ENCODE measurements at places on chromosomes 6 and 20. TPM values are rescaled to one million over a fixed set of nuclear protein-coding genes. Genes with fewer than 3 reads are reported as not detected.

The SYCP2 gene
- 4.8 TPM for total RNA-seq

The POM121L2 gene
- not detected for total RNA-seq

The C20orf141 gene
- not detected for total RNA-seq

The ZSCAN23 gene
- 1.8 TPM for total RNA-seq

The PPP1R3G gene
- total RNA-seq: 0.22 TPM

The PNISR gene
- 159 TPM for total RNA-seq

The ULBP2 gene
- total RNA-seq: 3.4 TPM

The CDH4 gene
- 0.13 TPM for total RNA-seq

The SIRPA gene
- not detected for total RNA-seq

The LPIN3 gene
- total RNA-seq: 0.83 TPM

The HSD17B8 gene
- total RNA-seq: 18.0 TPM

The KLC4 gene
- total RNA-seq: 18.0 TPM

The LY6G6C gene
- total RNA-seq: not detected

The LST1 gene
- 71.0 TPM for total RNA-seq

The GPRC6A gene
- total RNA-seq: not detected

The APCDD1L gene
- not detected for total RNA-seq

The SHLD1 gene
- 10.4 TPM for total RNA-seq

The SNRPB2 gene
- 68.1 TPM for total RNA-seq

The AARS2 gene
- total RNA-seq: 15.8 TPM
